ENCODE measurements at places on chromosomes 1 and 21.

GRCh38 chr21:17784180-17784598 lies 35.0 kb downstream of the C21orf91 start:
- DNase-seq, result peak; percentile 59

DNA sequence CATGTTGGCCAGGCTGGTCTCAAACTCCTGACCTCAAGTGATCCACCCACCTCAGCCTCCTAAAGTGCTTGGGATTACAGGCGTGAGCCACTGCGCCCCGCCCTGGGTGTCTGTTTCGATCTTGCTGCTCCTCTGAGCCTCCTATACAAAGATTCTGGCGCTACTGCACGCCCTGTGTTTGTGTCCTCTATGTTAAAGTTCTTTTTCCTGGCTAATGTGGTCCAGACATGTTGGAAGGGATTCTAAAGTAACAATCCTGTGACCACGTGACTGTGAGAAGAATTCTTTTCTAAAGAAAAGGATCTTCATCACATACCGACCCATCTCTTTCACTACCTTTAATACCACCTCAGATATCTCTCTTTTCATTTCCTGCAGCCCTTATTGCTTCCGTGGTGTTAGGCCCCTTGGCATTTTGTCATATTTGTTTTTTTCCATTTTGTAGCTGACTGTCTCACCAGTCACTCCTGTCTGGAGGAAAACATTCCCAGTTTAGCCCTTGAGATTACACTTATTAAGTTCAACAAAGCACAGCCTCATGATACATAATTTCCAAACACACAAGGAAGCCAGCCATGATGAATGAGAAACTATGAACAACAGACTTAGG lies 27.2 kb upstream of the ENO1 start:
- DNase-seq, result no peak

GRCh38 chr1:27388337-27389005 lies 4.0 kb upstream of the GPR3 start:
- peak; percentile 75 for DNase-seq

- DNase-seq, result peak; percentile 76
Measured at GRCh38 chr1:154431586-154432373, 26.6 kb downstream of the IL6R start.

- no peak for DNase-seq
Measured at GRCh38 chr1:16367968-16368890, 1.2 kb downstream of the SZRD1 start.

- DNase-seq, result peak; percentile 44
Measured at GRCh38 chr21:37435120-37435519, 68.5 kb downstream of the DYRK1A start.

DNA sequence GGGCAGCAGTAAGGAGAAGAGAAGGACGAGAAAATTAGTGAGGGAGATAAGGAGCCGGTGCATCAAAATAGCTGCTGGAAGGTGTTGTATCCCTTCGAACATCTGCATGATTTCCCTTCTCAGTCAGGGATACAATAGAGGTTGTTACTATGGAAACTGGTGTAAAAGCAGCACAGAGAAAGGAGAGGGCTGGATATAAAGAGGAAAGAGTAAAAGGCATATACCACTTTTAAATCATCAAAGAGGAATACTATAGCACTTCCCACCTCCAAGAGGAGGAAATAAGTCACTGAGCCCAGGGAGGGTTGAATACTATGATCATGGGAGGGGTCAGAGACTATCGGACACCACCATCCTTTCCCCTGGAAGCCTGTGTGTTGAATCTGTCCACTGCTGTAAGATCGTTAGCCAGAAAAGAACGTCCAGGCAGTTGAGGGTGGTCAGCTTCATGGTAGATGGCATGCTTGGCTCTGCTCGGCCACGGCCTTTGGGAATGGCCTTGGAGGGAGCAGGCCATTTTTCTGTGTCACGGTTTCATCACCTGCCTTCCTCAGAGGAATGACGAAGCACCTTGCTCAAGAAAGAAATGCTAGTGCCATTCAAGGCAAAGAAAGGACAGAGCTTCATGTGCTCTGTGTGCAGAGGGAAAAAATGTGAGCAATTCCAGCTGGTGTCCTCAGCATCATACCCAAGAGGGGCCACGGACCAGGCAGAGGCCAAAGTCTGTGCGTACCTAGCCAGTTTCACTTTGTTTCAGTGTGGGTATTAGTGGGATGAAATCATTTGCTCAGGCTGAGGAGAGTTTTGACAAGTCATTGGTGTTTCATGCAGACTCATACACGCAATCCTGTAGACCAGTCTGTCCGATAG lies 64.2 kb downstream of the IRF2BP2 start:
- no peak for DNase-seq

GRCh38 chr1:41811051-41811795 lies 107.5 kb downstream of the HIVEP3 start:
- DNase-seq, result peak; percentile 63

DNA sequence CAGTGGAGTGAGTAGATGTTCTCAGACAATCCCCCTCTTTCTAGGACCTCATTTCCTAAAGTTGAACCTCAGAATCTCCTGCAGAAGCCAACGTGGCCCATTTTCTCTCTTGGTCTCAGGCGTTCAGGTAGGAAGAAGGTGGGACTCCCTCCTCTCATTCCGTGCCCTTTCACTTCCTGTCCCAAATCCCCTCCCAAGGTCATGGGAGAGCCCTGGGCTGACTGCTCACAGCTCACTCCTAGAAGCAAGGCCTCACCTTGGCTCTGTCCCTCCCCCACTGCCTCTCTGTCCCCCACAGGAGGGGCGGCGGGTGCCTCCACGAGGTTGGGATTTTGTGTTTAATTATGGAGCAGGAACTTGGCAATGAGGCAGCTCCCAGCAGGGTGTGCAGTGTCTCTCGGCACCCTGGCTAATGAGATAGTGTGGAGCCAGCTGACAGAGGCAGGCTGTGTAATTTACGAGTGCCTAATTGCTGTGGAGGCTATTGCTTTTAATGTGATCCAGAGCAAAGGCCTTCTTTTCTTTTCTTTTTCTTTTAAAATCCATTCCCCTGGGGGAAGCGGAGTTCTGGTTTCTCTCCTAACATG lies 9.1 kb upstream of the CDK18 start:
- DNase-seq, result no peak

DNA sequence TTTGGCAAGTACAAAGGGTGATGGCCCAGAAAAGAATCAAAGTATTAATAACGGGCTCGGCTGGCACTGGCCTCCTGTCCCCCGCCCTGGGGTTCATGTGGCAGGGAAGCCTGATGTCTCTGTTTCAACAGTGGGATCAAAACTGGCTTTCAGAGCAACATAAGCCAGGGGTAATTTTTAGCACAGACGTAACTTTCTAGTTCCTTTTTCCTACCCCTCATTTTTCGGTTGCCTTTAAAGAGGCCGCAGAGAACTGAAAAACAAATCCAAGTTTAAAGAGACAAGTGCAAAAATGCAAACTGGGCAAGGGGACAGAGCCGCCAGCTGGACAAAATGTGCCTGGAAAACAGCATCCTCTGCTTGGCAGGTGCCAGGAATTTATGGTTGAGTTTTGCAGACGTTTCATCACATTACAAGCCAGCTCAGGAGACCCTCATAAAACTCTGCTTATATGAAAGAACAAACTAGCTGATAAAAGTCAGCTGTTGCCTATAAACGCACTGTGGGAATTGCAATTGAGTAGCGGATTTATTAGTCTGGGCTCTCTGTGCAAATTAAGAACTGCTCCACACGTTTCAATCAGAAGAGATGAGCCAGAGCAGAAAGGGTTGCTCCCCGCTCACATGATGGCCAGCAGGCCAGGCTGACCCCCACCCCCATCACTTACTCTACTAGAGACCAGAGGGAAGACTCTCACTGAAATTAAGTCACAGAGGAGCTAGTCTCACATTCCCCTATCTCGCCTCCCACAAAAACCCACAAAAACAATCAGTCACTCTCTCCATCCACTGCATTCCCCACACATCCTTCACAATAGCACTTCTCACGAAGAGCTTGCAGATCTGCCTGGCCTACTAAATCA lies 15.8 kb upstream of the CDCA8 start:
- no peak for DNase-seq

All from activated CD4-positive, alpha-beta T cell treated with anti-CD3 and anti-CD28 coated beads, Interleukin-2, Interleukin-6, amounts not matched to agents 100 ng/mL and 50 ng/mL, durations not matched to agents 16 hours and 8 hours (primary cell).